ENCODE measurements at places on chromosomes 11 and 22.

- DNase-seq: no peak
Measured at GRCh38 chr11:1827931-1828330, 6.9 kb upstream of the SYT8 start.

DNA sequence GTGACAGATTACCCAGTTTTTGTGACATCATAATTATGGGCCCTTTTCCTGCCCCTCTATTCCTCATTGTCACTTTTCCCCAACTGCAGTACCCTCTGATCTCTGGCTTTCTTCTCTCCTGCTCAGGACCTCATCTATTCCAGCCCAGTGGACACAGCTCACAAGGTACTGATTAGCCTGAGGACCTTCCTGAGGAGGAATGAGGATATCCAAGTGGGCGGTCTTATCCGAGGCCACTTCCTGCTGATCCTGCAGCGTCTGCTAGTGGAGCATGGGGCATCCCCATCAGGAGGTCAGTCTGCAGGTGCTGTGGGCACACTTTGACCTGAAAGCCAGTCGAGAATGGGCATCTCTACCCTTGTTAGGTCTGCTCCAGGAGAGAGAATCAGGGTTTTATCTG lies 24.5 kb upstream of the CCDC134 start:
- DNase-seq: no peak

DNA sequence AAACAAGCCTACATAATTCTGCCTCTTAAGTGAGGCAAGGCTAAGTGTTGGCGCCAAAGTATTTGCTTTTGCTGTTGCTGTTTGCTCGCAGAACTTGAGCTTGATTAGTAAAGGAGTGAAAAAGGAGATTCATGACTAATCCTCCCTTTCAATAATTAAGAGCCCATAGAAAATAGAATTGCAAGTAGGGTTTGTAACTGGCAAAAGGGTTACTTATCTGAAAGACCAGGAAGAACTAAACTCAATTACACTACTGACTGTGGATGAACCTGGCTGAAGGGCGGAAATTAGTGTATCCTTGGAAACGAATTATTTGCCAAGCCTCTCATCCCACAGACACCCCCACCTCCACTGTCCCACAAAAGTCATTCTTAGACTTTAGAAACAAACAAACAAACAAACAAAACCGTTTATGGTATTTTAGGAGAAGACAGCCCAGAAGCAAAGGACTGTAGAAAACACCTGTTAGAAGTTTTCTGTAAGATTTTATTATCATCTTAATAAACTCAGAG lies 411 bp upstream of the EXPH5 start:
- no peak for DNase-seq

GRCh38 chr11:119673052-119673758 lies 55.8 kb downstream of the NECTIN1 start:
- DNase-seq: no peak

All from NCI-H526 treated with DMSO at 0.1 percent for 48 hours (cell line).